ENCODE measurements at places on chromosomes 1 and 21.

GRCh38 chr1:87513255-87513654 lies 184.6 kb downstream of the LMO4 start:
- DNase-seq = no peak

GRCh38 chr1:53413175-53414001 lies 45.8 kb upstream of the DMRTB1 start:
- DNase-seq = no peak

DNA sequence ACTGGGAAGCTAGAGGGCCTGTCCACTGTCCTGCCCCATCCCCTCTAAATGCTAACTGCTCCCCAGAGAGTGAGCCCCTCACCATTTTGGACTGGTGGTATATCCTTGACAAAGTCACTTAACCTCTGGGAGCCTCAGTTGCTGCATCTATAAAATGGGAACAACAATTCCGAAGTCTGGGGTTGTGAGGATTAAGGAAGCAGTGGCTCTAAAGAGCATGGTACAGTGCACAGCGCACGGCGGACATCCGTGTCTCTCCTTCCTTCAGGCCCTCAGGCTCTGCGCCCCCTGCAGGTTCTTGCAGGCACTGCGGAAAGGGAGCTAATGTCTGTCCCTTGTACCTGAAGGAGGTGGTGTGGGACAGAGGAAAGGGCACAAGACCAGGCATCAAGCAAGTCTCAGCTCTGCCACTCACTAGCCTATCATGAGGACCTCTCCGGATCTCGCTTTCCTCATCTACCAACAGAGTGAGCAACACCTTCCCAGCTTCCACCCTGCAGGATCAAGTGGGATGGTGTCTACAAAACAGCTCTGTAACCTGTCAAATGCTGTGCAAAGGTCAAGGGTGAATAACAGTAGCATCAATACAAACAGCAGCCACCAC lies 20.1 kb downstream of the ECE1 start:
- DNase-seq = peak; percentile 85

DNA sequence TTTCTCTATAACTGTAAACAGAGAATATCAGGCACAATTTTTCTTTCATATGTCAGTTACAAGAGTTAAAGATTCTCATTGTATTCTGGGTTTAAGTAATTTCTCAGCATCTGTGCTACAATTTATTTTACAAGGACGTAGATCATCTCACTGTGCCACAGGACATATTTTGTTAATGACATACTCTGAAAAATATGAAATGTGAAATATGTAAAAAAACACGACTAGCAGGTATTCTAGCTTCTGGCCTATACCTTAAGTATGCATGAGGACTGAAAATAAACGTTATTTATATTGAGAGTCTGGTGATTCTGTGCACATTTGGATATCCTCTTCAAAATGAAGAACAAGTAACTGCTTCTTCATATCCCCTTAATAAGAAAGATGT lies 308.8 kb downstream of the BRINP3 start:
- DNase-seq = no peak

- DNase-seq = peak; percentile 55
Observed at GRCh38 chr1:84090447-84091245, 53.4 kb upstream of the PRKACB start.

DNA sequence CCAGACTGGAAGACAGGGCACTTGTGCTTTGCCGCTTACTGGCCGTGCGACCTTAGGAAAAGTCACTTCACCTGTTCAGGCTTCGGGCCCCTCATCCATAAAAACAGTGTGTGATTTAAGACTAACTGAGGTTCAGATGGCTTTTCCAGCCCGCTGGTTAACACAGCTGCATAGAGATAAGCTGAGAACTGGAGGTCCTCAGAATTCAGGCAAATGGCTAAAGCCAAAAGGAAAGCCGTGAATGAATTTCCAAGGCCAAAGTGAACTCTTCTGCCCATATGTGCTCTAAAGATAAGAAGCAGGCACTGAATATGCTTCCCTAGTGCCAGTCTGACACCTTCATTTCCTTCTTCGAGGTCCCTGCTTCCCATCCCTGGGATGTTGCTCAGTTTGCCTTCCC lies 23.5 kb upstream of the SARS1 start:
- no peak for DNase-seq

GRCh38 chr1:107526524-107527198 lies 385.8 kb downstream of the NTNG1 start:
- DNase-seq = no peak

DNA sequence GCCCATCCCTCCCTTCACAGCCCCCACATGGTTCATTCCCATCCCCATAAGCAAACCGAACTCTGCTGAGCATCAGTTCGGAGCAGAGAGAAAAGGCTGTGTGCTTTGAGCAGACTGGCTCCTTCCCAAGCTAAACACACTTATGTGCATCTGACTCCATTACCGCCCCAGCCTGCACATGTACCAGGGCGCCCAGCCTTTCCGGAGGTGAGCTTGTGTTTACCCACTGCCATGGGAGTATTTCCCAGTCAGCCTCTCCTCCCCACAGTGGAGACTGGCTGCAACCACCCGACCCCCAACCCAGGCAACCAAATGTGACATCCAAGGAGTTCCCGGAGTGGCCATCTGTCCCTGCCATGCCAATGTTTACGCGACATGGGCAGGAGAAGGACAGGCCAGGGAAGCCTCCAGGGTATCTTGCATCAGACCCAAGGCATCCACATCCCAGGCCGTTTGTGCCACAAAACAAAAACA lies 9.4 kb downstream of the TIAM1 start:
- DNase-seq = no peak

DNA sequence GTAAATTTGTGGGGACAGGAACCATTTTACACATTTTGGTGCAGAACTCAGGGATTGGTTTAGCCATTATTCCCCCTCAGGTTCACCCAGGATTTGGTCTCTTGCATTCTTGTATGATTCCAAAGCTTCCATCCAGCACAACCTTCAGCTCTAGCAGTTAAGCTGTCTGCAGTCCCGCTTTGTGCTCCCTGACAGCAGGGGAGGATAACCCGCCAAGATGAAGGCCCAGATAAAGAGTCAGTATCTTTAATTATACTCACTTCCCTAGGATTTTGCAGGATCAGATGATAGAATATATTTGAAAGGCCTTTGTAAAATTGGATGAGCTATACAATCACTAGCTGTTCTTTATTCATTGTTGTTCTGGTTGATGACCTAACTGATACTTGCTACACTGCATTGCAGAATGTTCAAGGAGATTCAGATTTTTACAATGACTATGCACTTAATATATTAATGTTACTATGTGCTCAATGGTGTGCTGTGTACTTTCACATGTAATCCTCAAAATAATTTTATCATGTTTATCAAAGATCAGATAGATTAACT lies 49.8 kb downstream of the SLC16A1 start:
- no peak for DNase-seq

DNA sequence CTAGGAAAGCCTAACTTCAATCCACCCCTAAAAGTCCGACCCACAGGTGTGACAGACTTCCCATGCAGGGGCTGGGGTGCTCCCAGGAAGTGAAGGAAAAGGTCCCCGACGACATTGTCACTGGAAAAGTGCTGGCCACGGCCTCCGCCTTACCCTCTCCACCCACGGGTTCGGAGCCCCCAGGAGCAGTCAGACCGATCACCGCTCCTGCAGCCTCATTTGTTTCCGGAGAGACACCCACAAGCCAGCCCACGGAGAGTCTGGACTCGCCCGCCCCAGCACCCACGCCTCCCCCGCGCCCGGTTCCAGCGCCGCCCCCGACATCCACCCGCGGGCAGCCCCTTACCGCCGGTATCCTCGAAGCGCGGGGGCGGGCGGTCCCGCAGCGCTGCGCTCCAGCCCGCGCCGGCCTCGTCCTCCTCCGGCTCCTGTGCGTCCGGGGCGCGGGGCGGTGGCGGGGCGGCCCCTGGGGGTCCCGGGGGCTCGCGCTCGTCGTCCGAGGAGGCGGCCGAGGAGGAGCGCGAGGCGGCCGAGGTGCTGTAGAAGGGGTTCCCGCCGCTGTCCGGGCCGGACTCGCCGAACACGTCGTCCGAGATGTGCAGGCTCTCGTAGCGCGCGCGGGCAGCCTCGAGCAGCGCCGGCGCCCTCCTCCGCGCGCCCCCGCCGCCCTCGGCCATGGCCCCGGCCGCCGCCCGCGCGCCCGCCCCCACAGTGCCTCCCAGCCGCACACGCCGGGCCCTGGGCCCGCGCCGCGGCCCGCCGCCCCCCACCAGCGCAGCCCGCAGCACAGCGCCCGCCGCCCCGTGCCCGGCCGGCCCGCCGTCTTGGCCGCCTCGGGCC lies 660 bp downstream of the PGBD5 start:
- peak; percentile 10 for DNase-seq

Measured in B cell (primary cell).